AML-193 (cell line): ENCODE measurements at places on chromosomes 4 and X.

- DNase-seq: no peak
These were observed 30.5 kb downstream of the PAGE2 start for GRCh38 chrX:55119271-55119670.

DNA sequence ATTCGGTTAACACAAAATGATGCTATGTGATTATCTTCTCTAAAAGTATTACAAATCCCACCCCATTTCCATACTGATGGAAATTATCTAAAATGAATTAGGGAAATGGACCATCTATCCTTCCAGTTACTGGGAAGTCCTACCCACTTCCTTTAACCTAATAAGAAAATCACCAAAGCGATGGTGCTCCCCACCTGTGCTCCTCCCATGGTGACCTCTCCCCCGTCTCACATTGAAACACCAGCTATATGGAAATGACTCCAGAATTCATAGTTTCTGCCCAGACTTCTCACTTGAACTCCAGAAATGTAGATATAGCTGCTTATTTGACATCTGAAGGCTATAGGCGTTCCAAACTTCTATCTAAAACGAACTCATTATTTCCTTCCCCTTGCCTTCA is 48.5 kb downstream of the CCKAR start:
- DNase-seq: no peak

GRCh38 chr4:185822791-185823190 is 10.8 kb upstream of the SORBS2 start:
- DNase-seq: no peak

DNA sequence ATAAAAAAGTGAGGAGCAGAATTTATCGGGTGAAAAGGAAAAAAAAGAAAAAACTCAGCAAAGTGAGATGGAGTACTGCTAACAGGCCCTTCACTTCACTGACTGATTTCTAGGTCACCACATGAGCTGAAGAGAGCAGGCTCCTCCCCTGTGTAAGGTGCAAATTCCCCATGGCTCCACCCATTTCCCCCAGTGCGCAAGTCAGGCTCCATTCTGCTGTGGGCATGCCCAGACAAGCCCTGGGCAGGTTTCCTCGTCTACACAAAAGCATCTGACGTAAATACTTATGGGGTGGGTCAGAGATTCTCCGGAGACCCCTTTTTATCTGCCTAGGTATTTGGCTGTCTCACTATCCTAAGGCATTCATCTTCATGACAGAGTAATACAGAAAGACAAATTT is 157.9 kb downstream of the MAGEB5 start:
- no peak for DNase-seq

DNA sequence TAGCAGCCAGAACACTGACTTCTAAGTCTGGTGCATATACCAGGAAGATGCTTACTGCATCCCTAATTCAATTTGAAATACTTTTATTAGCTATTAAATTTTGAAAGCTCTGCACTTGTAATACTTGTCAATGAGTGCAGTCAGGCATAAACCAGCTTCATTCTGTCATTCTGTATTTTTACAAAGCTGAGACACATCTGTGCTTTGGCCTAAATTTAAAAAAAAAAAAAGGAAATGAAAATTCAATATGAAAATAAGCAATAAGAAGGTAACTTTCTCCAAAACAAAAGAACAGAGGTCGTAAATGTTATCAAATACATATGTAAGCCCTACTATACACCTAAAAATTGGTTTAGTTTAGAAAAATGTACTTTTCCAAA is 7.0 kb downstream of the SMIM14 start:
- no peak for DNase-seq

GRCh38 chrX:45164021-45164621 is 36.6 kb downstream of the DIPK2B start:
- DNase-seq: no peak

GRCh38 chr4:31016322-31017061 is 296.3 kb downstream of the PCDH7 start:
- no peak for DNase-seq

DNA sequence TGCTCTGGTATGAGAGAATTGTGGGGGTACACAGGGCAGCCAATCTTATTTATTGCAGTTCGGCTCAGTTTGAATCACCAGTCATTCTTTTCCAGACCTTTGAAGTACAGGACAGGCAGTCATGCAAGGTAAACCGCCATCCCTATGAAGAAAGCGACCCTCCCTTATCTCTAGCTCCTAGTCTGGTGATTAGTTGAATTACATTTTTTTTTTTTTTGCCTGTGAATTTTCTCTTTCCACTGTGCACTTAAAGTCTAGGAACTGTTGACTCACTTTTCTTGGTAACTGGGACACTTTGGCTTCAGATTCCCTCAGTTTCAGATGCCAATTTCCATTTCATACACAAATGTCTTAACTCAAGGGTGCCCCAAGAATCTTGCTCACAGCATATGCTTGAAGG is 82.4 kb upstream of the FAM9C start:
- DNase-seq: no peak

GRCh38 chrX:85994228-85994627 is 53.1 kb downstream of the CHM start:
- DNase-seq: no peak

GRCh38 chr4:120919358-120919757 is 3.2 kb downstream of the PRDM5 start:
- DNase-seq: no peak

DNA sequence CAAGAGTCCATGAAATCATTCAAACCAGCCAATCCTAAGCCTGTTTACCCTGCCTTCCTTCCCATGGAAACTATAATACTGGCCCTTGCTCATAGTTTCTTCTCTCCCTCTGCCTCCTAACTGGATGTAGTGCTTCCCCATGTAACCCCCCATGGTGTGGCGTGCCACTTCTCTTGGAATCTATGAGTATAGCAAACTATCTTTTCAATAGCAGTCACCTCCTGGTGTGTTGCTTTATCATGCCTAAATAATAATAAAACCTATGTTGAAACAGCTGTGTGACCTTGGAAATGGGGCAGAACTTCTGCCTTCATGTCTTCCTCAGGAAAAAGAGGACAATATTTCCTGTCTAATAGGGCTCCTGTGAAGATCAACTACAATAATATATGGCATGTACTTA is 234.8 kb upstream of the EDNRA start:
- no peak for DNase-seq

- DNase-seq: no peak
These were observed 42.4 kb downstream of the KDM6A start for GRCh38 chrX:44915361-44915868.

GRCh38 chr4:172287117-172287516 is 473.9 kb downstream of the GALNTL6 start:
- no peak for DNase-seq

DNA sequence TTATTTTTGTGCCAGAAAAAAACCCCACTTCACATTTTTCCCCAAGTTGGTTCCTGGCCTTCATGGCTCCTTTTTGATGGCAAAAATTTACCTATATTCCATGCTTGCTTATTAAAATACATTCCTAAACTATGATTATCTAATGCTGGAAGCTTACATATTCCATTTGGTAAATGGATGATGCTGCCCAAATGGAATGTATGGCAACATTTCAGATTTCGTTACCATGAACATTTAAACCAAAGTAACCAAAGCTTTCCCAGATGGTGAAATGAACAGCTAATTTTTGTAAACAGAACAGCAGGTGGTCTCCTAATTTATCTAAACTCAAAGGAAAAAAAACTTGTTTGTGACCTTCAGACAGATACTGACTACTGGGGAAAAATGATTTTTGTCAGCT is 110.8 kb upstream of the TEX13A start:
- no peak for DNase-seq

- no peak for DNase-seq
These were observed 163.3 kb upstream of the SPOCK3 start for GRCh38 chr4:167397586-167397985.

DNA sequence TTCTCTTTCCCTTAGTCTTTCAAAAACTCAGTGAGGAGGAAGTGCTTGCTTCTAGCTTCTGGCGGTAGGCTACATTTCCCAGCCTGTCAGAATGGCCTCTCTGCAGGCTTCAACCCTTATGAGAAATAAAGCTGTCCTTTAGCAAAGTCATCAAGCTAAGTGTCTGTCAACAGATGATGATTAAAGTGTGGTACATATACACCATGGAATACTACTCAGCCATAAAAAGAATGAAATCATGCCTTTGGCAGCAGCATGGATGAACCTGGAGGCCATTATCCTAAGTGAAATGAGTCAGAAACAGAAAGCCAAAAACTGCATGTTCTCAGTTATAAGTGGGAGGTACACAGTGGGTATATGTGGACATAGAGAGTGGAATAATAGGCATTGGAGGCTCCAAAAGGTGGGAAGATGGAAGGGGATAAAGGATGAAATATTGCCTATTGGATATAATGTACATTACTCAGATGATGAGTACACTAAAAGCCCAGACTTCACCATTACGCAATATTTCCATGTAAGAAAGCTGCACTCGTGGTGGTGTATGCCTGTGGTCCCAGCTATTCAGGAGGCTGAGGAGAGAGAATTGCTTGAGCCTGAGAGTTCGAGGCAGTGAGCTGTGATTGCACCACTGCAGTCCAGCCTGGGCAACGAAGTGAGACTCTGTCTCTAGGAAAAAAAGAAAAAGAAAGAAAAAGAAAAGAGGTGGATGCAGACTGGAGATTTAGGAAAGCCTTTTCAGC is 7.9 kb downstream of the TRIM2 start:
- DNase-seq: peak; percentile 8

DNA sequence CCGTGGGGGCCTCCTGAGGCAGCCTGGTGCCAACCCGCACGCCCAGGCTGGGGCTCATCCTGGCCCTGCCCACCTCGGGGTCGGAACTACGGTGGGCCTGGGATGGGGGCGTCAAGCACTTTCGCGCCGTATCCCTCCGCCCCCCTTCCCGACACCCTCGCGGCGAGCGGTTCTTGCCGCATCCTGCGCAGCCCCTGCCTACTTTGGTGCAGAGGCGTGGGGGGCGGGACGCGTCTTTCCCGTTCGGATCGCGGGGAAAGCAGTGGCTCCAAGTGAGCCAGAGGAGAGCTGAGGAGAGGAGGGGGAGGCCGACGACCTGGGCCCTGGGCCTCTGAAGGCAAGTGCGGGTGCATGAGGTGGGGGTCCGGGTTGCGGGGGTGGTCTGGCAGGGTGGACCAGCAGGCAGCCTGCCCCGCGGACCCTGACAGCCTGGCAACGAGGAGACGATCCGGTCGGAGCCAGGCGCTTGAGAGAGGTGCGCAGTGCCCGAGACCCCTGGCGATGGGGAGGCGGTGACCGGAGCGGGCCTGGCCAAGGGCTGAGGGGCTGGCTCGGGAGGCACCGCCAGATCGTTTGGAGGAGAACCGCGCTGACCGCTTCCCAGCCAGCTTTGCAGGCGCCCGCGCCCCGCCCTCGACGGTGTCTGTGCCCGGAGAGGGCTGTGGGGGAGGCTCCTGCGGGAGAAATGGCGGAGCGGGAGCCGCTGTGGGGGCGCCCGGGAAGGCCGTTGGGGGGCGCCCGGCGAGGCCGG is at the start of gene GPRASP2:
TSS of gene GPRASP2 (plus strand) at position 233 of the 751 bp plus-strand sequence. CDS start 2,422 bp downstream, outside the sequence.
- no peak for DNase-seq

- DNase-seq: no peak
These were observed 178.5 kb downstream of the CBR4 start for GRCh38 chr4:168831585-168831918.

DNA sequence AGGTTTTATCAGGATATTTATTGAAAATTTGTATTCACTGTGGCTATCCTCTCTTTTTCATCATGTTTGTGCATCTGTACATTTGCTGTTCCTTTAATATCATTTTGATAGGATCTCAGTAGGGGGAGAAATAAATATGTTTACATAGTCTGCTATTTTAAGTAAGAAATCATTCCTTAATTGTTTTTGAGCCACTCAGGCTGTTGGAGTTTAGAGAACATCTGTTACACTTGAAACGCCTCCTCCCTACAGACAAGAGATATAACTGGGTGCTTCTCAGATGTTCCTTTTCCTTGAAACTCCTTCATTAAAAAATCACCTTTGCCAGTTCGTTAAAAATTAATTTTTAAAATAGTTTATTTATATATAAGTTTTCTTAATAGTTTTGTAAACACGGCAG is 59.4 kb downstream of the QRFPR start:
- no peak for DNase-seq

DNA sequence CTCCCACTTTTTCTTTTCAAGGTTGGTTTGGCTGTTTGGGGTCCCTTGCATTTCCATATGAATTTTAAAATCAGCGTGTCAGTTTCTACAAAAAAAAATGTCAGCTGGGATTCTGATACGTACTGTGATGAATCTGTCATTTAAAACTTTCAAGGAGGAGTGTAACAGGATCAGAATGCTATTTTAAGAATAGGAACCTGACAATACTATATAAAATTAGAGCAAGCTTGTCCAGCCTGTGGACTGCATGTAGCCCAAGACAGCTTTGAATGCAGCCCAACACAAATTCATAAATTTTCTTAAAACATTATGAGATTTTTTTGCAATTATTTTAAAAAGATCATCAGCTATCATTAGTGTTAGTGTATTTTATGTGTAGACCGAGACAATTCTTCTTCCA is 56.5 kb downstream of the TMEM164 start:
- DNase-seq: no peak

DNA sequence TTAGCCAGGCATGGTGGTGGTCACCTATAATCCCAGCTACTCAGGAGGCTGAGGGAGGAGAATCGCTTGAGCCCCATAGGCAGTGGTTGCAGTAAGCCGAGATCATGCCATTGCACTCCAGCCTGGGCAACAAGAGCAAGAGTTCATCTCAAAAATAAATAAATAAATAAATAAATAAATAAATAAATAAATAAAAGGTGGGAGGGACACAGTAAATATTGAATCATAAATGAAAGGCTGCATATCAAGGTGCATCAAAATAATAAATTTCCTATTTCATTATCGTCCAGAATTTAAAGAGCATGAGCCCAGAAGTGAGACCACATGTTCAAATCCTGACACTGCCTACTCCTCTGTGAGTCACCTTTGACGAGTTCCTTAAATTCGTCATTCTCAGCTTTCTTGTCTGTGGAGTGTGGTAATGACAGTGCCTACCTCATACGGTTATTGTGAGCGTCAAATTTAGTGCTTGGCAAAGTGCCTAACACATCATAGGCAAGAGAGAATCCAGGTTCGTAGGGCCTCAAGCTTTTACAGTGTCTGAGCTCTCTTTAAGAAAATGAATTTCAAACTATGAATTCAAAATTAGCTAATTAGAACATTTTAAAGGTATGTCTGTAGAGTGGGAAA is 49.9 kb downstream of the IL15 start:
- DNase-seq: no peak

- DNase-seq: no peak
These were observed 152.9 kb downstream of the PTTG2 start for GRCh38 chr4:38113132-38113531.

- peak; percentile 52 for DNase-seq
These were observed 28.5 kb downstream of the TBCK start for GRCh38 chr4:106287353-106287969.

GRCh38 chrX:45894864-45895645 is 650.2 kb downstream of the ZNF674 start:
- no peak for DNase-seq

DNA sequence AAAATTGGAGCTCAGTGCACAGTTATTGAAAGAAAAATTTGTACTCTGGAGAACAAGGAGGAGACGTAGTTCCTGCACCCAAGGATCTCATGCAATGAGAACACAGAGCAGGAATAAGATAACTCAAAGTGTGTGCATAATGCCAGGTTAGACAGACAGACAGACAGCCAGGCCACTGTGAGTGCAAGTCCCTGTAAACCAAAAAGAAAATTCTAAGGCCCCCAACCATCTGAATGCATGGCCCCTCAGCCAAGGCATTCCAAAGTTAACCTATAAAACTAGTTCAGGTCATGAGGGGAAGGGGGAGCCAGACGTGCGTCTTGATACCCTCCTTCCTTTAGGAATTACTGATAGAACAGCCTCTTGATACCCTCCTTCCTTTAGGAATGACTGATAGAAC is 94.5 kb upstream of the ENPP6 start:
- no peak for DNase-seq

GRCh38 chr4:2343476-2343875 is 75.0 kb downstream of the ZFYVE28 start:
- no peak for DNase-seq

- no peak for DNase-seq
These were observed 29.3 kb downstream of the CLCN5 start for GRCh38 chrX:49951524-49952193.
